ENCODE measurements at places on chromosomes 13 and 19. TPM values are rescaled to one million over a fixed set of nuclear protein-coding genes. Genes with fewer than 3 reads are reported as not detected.
A peak's percentile ranks its signal among the peaks of the same experiment; 100 is the strongest.

DNA sequence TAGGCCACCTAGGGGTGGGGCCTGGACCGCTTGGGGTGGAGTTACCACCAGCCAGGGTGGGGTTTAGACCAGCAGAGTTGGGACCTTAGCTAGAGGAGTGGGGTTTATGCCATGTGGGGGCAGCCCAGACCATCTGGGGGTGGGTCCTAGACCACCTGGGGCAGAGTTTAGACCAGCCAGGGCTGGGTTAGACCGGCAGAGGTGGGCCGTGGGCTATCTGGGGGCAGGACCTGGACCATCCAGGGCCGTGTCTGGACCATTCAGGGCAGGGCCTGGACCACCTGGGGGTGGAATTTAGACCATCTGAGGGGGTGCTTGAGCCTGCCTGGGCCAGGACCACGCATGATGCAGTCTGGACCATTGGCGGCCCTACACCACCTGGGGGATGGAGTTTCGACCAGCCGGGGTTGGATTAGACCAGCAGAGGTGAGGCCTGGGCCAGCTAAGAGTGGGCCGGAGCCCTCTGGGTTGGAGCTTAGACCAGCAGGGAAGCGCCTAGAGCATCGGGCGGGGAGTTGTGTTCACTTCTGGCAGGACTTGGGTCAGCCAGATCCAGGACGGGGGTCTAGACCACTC is 10.0 kb upstream of the CACNG6 start:
- no peak for DNase-seq

GRCh38 chr19:3671680-3672574 is 28.3 kb downstream of the PIP5K1C start:
- peak; percentile 20 for DNase-seq

GRCh38 chr19:38213911-38214625 is 10.0 kb downstream of the DPF1 start:
- peak; percentile 61 for DNase-seq

DNA sequence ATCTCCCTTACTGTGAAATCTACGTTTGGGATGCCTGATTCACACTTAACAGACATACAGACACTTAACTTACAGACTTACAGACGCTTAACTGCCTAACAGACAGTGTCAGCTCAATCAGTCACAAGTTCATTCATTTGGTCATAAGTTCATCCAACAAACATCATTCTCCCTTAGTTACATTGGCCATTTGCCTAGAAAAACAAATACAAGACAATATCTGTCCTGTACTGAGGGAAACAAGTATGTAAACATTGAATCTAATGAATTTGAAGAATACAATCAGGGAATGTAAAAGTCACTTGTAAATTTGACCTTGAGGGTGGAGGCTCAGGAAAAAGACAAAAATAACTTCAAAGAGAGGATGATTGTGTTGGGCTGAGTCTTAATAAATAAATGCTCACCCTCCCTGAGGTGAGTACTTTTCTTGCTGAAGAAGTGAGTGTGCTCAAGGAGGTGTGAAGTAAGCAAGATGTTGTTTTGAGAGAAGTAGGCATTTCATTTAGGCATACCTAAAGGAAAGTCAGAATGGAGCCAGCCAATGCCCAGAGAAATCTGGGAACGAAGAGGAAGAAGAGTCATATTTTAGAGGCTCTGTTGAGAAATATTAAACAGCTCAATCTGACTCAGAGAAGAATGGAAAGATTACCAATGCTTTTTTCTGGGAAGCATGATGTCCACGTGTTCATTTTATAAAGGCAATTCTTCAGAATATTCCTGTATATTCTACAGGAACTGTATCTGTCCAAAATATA is 958.4 kb upstream of the SLC10A2 start:
- peak; percentile 40 for DNase-seq

DNA sequence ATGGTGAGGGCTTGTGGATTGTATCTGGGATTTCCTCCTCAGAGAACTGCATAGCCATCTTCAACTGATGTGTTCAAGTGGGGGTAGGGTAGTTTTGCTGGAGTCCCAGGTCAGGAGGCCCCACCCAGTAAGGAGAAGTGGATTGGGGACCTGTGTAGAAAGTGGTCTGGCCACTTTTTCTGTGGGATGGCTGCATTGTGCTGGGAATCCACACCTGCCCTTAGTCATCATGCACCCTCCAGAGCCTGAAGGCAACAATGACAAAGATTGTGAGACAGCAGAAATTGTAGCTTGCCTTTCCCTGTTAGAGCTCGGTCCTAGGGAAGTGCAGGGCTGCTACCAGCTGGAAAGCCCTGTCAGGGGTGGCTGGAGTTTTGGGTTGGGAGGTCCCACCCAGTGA is 255.4 kb downstream of the NDFIP2 start:
- no peak for DNase-seq

- DNase-seq = no peak
Observed at GRCh38 chr19:10431254-10431942, 11.1 kb downstream of the PDE4A start.

DNA sequence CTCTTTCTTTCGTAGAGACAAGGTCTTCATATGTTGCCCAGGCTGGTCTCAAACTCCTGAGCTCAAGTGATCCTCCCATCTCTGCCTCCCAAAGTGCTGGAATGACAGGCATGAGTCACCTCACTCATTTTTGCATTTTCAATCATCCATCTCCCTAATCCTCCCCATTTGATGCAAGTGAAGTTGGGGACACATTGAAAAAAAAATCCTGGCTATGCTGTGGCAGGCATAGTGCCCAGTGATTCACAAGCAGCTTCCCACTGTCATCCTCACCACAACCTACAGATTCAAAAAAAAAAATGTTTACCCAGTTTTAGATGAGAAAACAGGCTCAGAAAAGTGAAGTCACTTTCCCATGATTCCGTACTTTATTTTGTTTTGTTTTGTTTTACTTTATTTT is 44.7 kb upstream of the USP29 start:
- no peak for DNase-seq

GRCh38 chr13:44425041-44425814 is 51.6 kb downstream of the SERP2 start:
- DNase-seq = no peak

DNA sequence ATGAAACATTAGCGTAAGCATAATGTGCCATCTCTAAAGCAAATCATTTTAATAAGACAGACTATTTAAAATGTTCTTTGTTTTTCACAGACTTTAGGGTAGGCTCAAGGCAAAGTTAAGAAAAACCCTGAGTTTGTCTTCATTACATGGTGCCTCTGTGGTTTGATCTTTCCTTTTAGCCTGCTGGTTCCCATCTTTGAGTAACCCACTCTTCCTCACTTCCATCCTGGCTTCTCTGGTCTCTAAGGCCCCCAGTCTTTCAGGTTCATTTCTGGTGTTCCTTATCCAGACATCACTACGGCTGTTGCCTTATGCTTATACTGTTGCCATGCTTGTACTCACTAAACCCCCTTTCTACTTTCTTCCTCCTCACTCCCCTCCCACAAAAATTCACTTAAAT is 38.4 kb downstream of the DACH1 start:
- DNase-seq = no peak

DNA sequence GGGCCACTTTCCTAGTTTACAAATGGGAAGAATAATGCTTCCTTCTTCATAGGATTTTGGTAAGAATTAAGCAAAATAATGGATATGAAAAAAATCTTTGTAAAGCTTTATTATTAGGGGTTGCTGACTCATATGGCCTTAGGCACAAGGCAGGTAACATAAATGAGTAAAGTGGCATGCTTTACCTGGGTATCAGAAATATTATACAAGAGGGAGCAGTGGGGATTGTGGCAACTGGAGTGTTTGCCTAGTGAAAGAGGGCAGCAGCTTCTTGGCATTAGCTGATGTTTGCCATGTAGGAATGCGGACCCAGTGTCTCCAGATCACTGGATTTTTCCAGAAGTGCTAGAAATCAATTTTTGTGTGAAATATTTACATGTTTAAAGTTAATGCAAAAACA is 19.5 kb downstream of the WDFY2 start:
- DNase-seq = no peak

- no peak for DNase-seq
Observed at GRCh38 chr19:13937479-13938300, 527 bp downstream of the PODNL1 start.

GRCh38 chr13:20972731-20973130 is 70.2 kb upstream of the XPO4 start:
- DNase-seq = no peak

ZNF85 gene
- total RNA-seq = 5.9 TPM

IL4I1 gene
- 0.36 TPM for total RNA-seq

RAD23A gene
- 54.3 TPM for total RNA-seq

NTN5 gene
- not detected for total RNA-seq

Data from IMR-90 (cell line).